Globus pallidus (tissue), 1 donor: ENCODE measurements at places on chromosomes 7 and 10.

DNA sequence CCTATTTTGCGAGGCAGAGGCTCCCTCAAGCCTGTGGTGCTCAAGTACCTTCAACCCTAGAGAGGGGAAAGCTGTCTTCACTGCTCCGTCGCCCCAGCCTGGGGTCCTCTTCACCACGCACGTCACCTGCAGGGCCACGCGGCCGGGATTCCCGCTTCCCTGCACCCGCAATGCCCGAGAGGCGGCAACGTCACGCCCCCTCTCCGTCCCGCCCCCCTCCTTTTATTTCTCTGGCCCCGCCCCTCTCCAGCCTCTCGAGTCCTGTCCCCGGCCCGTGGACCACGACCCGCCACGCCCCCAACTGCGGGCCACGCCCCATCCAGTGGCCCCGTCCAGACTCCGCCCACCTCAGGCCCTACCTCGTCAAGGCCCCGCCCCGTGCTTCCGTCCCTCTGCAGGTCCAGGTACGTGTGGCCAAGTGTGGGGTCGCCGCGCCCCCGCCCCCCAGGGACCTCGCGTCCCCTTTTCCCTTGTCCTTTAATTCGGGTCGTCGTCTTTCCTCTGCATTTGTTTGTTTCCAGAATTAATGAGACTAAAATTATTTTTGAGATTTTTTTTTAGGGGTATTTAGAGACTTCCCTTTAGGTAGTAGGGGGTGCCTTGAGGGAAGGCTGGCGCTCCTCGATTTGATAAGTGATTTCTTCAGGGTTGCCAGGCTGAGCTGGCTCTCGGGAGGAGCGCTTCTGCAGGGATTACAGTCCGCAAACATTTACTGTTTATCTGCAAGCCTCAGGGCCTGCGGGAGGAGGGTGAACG is 69.8 kb upstream of the BAIAP2L1 start:
- no peak for DNase-seq

DNA sequence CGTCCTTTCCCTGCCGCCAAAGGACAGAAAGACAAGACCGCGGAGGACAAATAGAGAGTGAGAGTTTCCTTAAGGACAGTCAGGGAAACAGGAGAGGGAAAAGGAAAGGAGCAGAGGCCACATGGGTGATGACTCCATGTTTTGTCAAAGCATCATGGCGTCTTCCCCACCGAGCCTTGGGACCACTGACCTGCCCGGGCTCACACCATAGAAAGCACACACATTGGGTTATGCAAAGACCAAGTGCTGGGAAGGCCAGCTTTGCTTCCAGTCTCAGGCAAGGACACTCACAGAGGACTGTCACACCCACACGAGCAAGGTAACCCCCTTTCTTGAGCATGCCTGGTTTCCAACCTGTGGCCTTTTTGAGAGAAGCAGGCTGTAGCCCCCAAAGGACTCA is 23.3 kb upstream of the HABP2 start:
- DNase-seq, result no peak

GRCh38 chr10:119104654-119105015 is 722 bp downstream of the DENND10 start:
- peak; percentile 24 for DNase-seq

DNA sequence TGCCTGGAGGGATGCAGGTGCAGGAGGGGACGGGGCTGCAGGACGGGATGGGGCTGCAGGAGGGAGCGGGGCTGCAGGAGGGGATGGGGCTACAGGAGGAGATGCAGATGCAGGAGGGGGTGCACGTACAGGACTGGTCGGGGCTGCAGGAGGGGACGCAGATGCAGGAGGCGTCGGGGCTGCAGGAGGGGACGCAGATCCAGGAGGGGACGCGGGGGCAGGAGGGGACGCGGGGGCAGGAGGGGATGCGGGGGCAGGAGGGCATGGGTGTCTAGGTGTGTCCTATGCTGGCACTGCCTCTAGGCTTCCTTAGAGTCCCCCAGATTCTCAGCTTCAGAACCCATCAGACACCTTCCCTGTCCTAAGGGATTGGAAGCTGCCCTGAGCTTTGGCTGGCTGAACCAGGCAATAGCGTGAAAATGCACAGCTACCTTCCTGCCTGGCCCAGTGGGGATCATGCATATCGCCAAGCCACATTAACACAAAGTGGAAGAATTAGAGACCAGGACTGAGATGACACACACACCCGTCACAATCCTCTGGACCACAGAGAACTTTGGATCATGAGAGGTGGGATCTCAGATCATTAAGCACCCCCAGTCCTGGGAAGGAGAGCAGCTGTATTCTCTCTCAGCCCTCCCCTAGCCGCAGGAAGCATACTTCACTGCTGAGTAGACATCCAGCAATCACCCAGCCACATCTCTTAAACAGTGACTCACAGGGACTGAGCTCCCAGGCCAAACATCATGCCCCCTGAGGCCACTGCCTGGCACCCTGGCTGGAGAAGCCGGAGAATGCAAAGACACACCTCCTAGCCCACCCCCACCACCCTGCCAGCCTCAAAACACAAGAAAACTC is 67.3 kb downstream of the VWA2 start:
- no peak for DNase-seq

- DNase-seq, result no peak
Measured at GRCh38 chr7:156620291-156620675, 20.3 kb upstream of the RNF32 start.

DNA sequence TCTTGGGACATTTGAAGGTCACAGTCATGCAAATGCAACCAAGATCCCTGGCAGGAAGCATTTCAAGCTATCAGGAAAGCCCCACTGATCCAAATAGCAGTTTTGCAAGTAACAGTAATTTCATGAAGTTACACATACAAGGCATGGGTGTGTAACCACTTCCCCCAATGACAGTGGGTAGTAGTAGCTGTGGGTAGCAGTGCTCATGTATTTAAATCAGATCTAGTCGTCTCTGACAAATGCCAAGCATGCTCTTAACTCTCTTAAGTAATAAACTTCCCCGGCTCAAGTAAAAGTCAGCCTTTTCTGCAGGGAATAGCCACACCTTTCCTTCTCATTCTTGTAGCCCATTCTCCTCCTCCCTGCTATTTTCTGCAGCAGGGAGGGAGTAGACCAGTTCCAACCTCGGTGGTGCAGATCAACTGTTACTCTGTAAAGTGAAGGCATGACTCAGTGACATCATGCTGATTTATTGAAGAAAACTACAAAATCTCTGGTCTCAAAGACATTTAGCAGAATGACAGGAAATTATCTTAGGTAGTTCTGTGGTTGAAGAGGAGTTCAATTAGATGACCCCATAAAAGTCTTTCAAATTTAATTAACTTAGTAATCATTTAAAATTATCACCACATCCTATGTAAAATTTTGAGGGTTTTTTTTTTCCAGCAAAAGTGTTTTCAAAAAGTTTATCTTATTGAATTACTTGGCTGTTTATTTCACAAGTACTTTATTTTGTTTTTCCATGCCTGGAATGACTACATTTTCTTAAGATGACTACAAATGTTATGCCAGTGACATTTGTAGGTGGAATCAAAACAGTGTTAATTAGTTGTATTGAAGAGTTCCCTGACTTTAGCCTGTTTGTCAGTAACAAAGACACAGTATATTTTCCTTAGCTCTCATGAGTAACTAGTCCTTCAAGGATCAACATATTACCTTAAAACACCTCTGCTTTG is 568.3 kb downstream of the INHBA start:
- no peak for DNase-seq

GRCh38 chr7:80197627-80198026 is 63.0 kb downstream of the GNAI1 start:
- no peak for DNase-seq

- no peak for DNase-seq
Measured at GRCh38 chr7:156050636-156051569, 238.6 kb upstream of the SHH start.

DNA sequence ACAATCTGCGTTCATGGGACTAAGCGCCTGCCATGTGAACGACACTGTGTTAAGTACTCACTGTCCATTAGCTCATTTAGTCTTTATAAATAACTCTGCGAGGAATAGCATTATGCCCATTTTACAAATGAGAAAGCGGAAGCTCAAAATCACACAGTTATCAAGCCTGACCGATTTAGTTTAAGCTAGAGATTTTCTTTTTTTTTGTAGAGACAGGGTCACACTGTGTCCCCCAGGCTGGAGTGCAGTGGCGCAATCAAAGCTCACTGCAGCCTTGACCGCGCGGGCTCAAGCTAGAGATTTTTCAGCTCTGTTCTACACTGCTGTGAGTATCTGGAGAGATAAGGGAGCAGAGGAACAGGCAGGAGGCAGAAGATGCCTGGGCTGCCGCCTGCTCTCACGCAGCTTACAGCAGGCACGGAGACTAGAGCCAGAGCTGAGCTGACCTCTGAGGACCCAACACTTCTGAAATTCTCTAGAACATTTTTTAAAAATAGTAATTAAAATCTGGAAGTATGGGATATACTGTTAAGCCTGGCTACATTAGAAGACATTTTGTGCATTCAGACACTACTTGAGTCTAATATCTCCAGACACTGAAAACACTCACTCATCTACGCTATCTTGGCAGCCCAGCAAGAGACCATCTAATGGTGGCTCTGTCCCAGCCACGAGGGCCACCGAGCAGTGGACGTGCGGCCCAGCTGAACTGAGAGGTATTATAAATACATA is 38.7 kb downstream of the GNA12 start:
- no peak for DNase-seq

DNA sequence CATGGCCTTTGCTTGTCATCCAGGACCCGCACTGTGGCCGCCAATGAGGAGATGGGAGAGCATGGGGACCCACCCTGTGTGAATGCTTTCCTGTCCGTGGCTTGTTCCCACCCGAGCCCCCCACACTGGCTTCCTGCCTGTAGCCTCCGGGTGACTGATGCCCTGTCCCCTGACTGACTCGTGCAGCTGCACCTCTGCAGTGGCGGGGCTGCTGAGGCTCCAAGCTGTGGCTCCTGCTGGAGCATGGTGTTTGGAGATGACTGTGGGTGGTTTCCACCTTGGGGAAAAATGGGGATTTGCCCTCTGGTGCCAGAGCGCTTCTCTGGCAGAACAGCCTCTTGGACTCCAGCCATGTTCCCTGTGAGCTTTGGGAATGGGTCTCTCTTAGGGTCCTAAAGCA is 2.1 kb downstream of the CAMK1D start:
- no peak for DNase-seq

GRCh38 chr10:131173484-131174210 is 137.9 kb downstream of the TCERG1L start:
- DNase-seq, result no peak

- DNase-seq, result no peak
Measured at GRCh38 chr7:19775578-19775977, 2.2 kb upstream of the TMEM196 start.
